ENCODE measurements at places on chromosomes 2 and 18.

GRCh38 chr18:45522371-45522770 is 92.9 kb upstream of the SLC14A2 start:
- no peak for DNase-seq

DNA sequence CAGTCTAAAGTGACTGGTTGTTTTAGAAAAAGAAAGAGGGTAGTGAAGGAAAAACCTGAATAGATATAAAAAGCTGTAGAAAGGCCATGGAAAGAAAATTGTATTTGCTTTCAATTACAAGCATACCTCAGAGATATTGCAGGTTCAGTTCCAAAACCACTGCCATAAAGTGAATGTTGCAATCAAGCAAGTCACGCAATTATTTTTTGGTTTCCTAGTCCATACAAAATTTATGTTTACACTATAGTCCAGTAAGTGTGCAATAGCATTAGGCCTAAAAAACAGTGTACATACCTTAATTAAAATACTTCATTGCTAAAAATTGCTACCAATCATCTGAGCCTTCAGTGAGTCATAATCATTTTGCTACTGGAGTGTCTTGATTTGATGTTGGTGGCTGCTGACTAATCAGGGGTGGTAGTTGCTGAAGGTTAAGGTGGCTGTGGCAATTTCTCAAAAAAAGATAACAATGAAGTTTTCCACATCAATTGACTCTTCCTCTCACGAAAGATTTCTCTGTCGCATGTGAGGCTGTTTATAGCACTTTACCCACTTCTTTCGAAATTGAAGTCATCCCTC is 2003.8 kb upstream of the PIK3C3 start:
- DNase-seq, result no peak

DNA sequence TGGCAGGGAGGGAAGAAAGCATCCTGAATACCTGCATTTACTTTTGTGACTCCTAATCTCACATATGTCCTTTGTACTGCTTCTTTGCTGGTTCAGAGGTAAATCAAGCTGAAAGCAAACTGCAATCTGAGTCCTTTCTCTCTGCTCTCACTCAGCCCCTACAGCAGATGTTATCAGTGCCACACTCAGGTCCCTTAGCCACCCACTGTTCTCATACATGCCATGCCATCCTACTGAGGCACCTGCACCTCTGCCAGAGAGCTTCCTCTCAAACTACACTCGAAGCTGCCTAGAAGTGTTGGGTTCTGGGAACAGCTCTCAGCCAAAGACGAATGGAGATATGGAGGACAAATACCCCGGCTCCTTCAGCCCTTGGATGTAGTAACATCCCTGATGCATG is 244.5 kb downstream of the TXNL1 start:
- no peak for DNase-seq

GRCh38 chr2:7604456-7604855 is 687.2 kb downstream of the RNF144A start:
- DNase-seq, result no peak

DNA sequence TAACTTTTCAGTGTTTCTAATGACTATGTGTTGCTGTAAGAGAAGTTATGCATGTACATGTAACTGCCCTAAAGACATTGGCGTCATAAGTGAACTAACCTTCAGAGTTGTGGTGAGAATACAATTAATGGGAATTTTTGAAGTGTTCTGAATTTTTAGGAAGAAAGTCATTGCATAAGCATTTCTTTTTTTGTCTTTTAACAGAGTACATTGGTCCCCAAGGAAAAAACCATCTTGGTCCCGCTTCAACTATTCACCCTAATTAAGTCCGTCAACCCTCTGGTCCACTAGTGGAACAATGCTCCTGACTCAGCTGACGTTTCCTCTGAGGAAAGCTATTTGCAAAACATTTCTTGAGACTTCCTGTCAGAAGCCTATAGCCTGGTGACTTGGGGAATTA is 41.1 kb upstream of the VIT start:
- DNase-seq, result no peak

- no peak for DNase-seq
Observed at GRCh38 chr2:230202430-230203109, 17.2 kb downstream of the SP110 start.

DNA sequence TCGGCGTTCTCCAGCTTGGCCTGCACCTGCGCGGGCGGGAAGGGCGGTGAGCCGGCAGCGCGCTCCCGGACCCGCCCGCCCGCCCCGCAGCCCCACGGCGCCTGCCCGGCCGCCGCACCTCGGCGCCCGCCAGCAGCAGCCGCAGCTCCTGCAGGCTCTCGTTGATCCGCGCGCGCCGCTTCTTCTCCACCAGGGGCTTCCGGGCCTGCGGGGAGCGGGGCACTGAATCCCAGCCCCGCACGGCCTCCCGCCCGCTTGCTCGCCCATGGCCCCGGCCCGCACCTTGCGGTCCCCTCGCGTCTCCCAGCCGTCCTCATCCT is 335 bp downstream of the HES6 start:
- no peak for DNase-seq

DNA sequence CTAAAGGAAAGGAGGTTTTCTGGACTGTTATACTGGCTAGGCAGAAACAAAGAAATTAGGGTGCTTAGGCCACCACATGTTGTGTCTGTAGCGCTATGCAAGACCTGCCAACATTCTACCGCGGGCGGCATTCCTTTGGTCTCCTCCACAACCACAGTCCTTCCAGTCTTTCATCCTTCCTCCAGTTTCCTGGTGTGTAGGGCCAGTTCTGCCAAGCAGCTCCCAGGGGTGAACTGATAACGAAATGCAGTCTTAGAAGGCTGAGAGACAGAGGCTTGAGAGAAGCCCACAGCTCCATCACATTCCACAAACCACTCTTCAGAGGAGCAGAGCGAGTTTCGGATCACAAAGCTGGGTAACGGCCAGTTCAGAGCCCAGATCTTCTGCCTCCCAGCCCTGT is 19.5 kb upstream of the CXXC1 start:
- DNase-seq, result no peak

GRCh38 chr2:223976635-223977226 is 19.5 kb downstream of the MRPL44 start:
- DNase-seq, result no peak

Measured in stimulated activated CD8-positive, alpha-beta memory T cell treated with anti-CD3 and anti-CD28 coated beads, Interleukin-15, amount 100 ng/mL, for 4 hours (primary cell).